ENCODE measurements at places on chromosomes 13 and 19. TPM values are rescaled to one million over a fixed set of nuclear protein-coding genes. Genes with fewer than 3 reads are reported as not detected.

Gene SIGLEC8
- 0.92 TPM for total RNA-seq

Gene CBARP
- total RNA-seq, result 19.3 TPM

Gene C1QTNF9
- total RNA-seq, result not detected

Gene DCT
- total RNA-seq, result 0.37 TPM

DNA sequence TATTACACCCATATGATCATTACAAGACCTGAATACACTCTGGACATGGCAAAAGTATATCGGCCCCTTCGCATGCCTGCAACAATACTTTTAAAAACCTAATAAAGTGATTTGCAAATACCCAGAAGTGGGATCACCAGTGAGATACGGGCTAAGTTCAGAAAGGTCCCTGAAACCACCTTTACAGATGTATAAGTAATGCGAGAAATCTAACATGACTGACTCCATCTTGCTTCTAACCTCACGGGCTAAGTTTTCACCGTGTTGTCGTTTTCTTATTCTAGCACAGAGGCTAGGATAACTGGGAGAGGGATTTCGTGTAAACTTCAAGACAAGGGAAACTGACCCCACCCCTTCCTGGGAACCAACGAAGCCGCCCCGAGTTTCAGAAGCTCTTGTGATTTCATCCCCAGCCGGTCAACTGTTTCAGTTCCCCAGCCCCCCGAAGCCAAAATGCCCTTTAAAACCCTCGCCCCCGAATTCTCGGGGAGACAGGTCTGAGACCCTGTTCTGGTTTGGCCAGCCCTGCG is 703 bp downstream of the NEK3 start:
- DNase-seq, result peak; percentile 27
- no peaks in the 10 kb centered on the region for H3K36me3 ChIP-seq
- no peaks in the 10 kb centered on the region for H3K27me3 ChIP-seq
- H3K27ac ChIP-seq, result peak overlapping the region; percentile 72
- peaks cover 6% of the 10 kb centered on the region for H3K4me1 ChIP-seq
- peak overlapping the region; percentile 97 for H3K4me3 ChIP-seq

- H3K4me1 ChIP-seq, result peaks cover 4% of the 10 kb centered on the region
- no peaks in the 10 kb centered on the region for H3K36me3 ChIP-seq
- H3K27ac ChIP-seq, result no peak overlapping the region
- no peak for DNase-seq
- H3K27me3 ChIP-seq, result peaks cover 6% of the 10 kb centered on the region
Observed at GRCh38 chr19:17873786-17874757, 2.3 kb downstream of the SLC5A5 start.

DNA sequence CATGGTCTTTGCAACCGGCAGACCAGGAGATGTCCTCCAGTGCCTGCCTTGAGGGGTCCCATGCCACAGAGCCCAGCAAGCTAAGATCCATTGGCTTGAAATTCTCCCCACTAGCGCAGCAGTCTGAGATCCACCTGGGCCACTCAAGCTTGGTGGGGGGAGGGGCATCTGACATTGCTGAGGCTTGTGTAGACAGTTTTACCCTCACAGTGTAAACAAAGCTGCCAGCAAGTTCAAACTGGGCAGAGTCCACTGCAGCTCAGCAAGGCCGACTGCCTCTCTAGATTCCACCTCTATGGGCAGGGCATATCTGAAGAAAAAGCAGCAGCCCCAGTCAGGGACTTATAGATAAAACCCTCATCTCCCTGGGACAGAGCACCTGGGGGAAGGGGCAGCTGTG is 32.0 kb upstream of the ITM2B start:
- no peaks in the 10 kb centered on the region for H3K27me3 ChIP-seq
- H3K4me1 ChIP-seq, result no peaks in the 10 kb centered on the region
- no peak for DNase-seq
- no peaks in the 10 kb centered on the region for H3K36me3 ChIP-seq

GRCh38 chr13:107721125-107721869 is 494.0 kb downstream of the LIG4 start:
- H3K36me3 ChIP-seq, result no peaks in the 10 kb centered on the region
- no peaks in the 10 kb centered on the region for H3K4me1 ChIP-seq
- H3K4me3 ChIP-seq, result no peak overlapping the region

DNA sequence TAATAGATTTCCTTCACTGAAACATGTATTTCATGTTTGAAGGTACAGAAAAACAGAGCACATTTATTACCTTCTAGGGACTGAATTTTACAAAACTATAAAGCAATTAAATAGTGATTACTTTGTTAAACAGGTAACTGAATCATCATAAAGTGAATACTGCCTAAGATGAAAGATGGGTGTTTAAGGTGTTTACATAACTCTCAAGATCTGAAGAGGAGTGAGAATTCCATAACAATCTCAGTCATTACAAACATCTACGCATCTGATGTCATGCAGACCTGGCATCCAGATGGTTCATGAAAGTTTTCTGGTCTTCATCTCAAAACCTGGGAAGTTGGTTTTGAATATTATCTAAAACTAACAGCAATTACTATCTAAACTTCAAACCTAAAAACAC is 80.4 kb downstream of the MIPEP start:
- DNase-seq, result no peak
- H3K4me3 ChIP-seq, result no peak overlapping the region
- no peaks in the 10 kb centered on the region for H3K36me3 ChIP-seq
- H3K27ac ChIP-seq, result no peak overlapping the region
- no peaks in the 10 kb centered on the region for H3K27me3 ChIP-seq
- H3K4me1 ChIP-seq, result peaks cover 4% of the 10 kb centered on the region

DNA sequence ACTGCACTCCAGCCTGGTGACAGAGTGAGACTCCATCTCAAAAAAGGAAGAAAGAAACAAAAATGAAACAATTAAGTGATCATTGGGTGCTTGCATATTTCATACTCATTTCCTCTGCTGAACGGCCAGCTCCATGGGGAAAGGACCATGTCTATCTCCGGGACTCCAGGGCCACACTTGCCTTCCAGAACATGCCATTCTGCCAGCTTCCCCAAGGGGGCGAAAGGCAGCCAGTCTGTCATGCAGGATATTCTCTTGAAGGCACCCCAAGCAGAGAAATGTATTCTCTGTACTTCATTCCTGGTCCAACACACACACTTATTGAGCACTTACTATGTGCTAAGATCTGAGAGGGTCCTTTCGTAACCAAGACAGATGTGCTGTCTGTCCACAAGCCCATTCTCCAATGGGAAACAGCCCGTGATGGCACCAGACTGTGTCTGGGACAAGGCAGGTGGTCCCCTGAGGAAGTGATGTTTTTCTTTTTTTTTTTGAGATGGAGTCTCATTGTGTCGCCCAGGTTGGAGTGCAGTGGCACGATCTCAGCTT is 10.2 kb upstream of the CARM1 start:
- no peak overlapping the region for H3K4me3 ChIP-seq
- no peak for DNase-seq
- H3K36me3 ChIP-seq, result no peaks in the 10 kb centered on the region
- H3K27me3 ChIP-seq, result no peaks in the 10 kb centered on the region
- H3K27ac ChIP-seq, result no peak overlapping the region
- H3K4me1 ChIP-seq, result no peaks in the 10 kb centered on the region

DNA sequence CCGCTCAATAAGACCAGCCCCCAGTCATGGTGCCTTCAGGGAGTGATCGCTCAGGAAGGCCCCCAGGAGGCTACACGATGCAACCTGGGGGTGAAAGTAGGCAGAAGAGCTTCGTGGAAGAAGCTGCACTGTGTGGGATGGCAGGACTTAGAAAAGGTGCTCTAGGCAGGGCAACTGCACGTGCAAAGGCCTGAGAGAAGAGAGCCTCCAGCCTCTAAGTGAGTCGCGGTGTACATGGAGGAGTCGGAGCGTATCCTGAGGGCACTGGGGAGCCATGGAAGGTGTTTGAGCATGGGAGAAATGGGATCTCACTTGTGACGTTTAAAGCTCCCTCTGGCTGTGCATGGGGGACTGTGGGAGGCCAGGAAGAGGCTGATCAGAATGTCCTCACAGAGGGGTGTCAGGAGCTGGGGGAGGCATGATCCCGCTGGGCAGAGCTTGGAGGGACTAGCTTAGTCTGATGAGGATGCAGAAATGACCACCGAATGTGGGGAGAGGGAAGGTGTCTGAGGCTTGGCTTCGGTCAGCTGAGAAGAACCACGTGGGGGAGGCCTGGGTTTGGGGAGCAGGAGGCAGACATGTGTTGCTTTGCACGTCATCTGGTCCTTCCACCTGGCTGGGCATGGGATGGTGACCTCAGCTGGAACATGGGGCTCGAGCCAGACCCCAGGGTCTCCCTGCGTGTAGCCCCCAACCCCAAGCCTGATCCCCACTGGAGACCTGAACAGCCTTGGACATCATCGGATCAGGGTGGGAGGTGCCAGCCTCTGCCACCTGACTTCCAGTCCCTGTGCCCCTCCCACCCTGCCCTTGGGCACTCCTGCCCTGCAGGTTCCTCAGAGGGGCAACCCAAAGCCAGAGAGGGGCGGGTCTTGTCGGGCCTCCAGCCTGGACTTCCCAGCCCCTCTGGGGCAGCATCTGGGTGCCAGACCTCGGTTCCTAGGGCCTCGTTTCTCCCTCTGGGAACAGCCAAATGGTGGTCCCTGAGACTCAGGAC is 1.1 kb downstream of the APC2 start:
- peaks cover 9% of the 10 kb centered on the region for H3K27me3 ChIP-seq
- H3K4me1 ChIP-seq, result peaks cover 1% of the 10 kb centered on the region
- no peaks in the 10 kb centered on the region for H3K36me3 ChIP-seq
- H3K27ac ChIP-seq, result no peak overlapping the region

- no peaks in the 10 kb centered on the region for H3K27me3 ChIP-seq
- H3K27ac ChIP-seq, result peak overlapping the region; percentile 66
- no peaks in the 10 kb centered on the region for H3K36me3 ChIP-seq
Observed at GRCh38 chr13:21670006-21670882, 629 bp upstream of the FGF9 start.

DNA sequence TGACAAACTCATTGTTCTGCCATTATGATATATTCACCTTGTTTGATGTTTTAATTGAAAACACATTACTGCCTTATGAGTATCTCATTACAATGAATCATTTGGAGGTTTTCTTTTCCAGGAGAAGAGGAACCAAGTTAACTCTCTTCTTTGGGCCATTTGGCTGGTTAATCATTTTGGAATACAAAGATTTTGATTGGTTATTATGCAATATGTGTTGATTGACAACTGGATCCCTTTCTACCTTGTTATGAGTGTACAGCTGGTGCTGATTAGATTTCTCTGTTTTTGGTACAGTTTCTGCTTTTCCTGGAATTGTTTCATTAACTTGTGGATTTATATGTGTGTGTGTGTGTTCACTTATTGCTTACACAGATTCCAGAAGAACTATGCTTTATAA is 49.2 kb upstream of the RGCC start:
- DNase-seq, result no peak
- no peaks in the 10 kb centered on the region for H3K4me1 ChIP-seq
- H3K4me3 ChIP-seq, result no peak overlapping the region
- H3K27me3 ChIP-seq, result no peaks in the 10 kb centered on the region
- no peaks in the 10 kb centered on the region for H3K36me3 ChIP-seq

GRCh38 chr19:42634409-42635232 is 39.9 kb upstream of the CEACAM8 start:
- no peak for DNase-seq
- H3K4me3 ChIP-seq, result no peak overlapping the region
- no peaks in the 10 kb centered on the region for H3K36me3 ChIP-seq
- H3K27ac ChIP-seq, result no peak overlapping the region

DNA sequence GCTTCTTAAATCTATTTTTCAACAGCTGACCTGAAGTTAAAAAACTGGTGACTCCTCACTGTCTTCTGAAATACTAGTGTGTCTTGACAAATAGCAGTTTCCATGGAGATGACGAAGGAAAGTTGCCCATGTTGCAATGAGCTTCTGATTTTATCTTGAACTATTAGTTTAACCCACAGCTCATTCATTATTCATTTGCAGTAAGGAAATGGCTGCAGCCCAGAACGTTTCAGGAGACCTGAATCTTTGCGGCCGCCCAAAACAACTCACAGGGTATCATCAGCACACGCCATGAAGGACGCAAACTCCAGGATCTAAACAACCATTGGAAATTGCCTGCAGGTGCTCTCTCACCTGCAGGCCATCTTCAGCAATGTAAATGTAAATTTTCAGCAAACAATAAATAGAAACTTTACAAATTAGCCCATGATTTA is 142.5 kb downstream of the DCLK1 start:
- H3K4me1 ChIP-seq, result peaks cover 3% of the 10 kb centered on the region
- H3K4me3 ChIP-seq, result no peak overlapping the region
- H3K27ac ChIP-seq, result no peak overlapping the region
- no peaks in the 10 kb centered on the region for H3K36me3 ChIP-seq

- H3K4me3 ChIP-seq, result no peak overlapping the region
- no peak overlapping the region for H3K27ac ChIP-seq
- H3K36me3 ChIP-seq, result no peaks in the 10 kb centered on the region
- H3K4me1 ChIP-seq, result peaks cover 2% of the 10 kb centered on the region
Observed at GRCh38 chr19:18053576-18054219, 33.0 kb downstream of the IL12RB1 start.

DNA sequence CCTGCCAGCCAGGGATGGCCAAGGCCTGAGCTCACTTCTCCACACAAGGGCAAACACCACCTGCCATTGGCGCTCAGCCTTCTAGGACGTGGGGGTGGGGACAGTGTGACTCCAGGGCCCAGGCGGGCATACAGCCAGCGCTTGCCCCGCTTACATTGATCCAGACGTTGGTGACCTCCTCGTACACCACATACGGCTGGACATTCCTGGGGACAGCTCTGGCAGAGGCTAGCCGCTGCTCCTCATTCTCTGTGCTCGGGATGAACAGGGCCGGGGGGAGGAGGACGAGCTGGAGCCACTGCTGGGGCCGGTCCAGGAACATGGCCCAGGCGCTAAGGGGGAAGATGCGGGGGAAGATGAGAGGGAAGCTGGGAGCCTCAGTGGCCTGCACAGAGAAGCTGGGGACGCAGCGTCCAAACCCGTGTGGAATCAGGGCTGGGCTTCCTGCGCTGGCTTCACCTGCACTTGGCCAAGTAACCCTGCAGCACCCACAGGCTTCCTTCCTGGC is 25.1 kb upstream of the MYDGF start:
- H3K4me1 ChIP-seq, result no peaks in the 10 kb centered on the region
- H3K27me3 ChIP-seq, result no peaks in the 10 kb centered on the region
- peaks cover 4% of the 10 kb centered on the region for H3K36me3 ChIP-seq
- H3K27ac ChIP-seq, result no peak overlapping the region

DNA sequence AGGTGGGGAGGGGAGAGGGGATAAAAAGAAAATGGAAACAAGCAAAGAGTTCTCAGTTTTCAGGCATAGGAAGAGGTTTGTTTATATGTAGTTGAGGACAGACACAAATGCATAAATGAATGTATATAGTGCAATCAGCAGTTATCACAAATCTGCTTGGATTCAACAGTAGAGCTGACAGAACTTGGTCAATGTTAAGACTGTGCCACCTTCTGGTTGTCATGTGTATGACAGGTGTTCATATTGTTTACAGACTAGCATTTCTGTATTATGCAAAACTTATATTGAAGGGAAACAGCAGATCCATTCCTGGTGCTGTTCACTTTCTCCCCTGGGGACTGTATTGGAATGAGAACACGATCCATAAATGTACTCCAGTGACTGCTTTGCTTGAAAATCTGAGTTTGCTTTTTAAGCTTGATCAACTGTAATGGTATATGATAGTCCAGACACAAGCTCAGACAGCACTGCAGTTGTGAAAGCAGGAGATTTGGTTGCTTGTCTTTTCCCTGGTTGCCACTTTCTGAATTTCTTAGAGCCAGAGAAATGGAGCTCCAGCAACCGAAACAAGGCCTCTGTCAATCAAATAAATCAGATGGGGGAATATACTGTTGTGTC is 319.5 kb upstream of the OBI1 start:
- H3K27me3 ChIP-seq, result no peaks in the 10 kb centered on the region
- no peaks in the 10 kb centered on the region for H3K36me3 ChIP-seq

- no peaks in the 10 kb centered on the region for H3K36me3 ChIP-seq
- no peaks in the 10 kb centered on the region for H3K27me3 ChIP-seq
- no peak overlapping the region for H3K27ac ChIP-seq
- no peak overlapping the region for H3K4me3 ChIP-seq
- no peak for DNase-seq
Observed at GRCh38 chr13:112753833-112754232, 64.0 kb downstream of the ATP11A start.

Measured in ovary (tissue), 10 donors.